ENCODE measurements at places on chromosomes 13 and 19.

DNA sequence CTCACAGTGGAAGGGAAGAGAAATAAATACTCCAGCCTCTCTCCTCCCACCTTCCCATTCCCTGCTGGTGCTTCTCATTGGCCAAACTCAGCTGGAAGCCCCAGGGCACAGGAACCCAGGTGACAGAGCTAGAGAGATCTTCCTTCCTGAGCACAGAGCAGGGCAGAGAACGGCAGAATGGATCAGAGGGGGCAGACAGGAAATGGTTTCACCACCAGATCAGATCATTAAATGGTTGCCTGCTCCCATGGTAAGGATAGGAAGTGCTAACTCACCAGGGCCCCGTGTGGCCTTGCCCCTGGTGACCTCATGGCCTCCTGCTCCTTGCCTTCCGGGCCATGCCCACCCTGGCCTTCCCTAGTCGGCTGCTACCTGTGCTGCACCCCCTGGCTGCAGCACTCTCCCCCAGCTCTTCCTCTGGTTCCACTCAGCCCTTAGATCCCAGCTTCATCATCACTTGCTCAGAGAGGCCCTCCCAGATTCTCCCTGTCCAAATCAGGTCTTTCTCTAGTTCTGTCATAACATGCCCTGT, 108.7 kb downstream of the DPF1 start:
- no peak for DNase-seq

GRCh38 chr19:15502264-15502663, 6.1 kb upstream of the CYP4F22 start:
- no peak for DNase-seq

DNA sequence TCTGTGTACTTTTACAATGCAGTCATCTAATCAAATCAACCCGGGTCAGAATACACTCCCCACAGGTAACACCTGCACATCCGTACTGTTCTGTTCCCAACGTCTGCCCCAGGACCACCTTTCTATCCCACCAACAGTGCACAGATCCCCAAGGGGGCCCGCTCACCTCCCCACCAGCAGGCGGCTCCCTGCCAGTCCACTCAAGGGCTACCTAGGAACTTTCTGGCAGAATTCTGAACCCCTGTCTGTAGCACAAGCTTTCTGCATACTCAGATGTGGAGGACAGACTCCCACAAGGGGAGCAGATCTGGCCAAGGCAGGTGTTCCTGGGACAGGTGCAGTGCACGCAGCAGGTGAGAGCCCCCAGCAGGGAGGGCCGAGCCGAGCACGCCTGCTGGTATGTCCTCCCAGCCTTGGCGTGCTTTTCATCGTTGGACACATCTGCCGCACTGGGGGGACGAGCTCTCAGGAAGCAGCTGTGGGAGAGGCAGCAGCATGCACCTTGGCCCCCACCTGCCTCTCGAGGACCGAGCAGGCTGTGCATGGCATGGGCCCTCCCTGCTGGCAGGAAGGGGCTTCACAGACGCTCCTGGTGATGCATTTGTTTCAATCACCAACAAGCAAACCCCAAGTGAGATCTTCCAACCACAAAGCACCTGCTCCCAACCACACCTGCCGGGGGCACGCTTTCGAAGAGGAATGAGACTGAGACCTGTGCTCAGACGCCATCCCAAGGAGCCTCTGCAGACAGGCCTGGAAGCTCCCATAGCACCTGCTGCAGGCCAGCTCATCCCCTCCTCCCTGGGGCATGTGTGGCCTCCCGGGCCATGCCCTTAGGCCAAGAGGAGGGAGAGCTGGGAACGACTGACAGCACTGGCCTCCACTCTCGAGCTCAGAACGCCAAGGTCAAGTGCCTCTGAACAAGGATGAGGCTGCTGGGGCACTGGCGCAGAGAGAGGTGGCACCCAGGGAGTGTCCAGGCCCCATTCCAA, 35.9 kb downstream of the RAB20 start:
- DNase-seq, result no peak

- DNase-seq, result no peak
These were observed 13.6 kb downstream of the MBNL2 start for GRCh38 chr13:97235549-97236231.

- no peak for DNase-seq
These were observed 18.3 kb downstream of the NUP58 start for GRCh38 chr13:25319771-25320170.

- DNase-seq, result no peak
These were observed 45.0 kb downstream of the ZNF85 start for GRCh38 chr19:20968092-20968491.

DNA sequence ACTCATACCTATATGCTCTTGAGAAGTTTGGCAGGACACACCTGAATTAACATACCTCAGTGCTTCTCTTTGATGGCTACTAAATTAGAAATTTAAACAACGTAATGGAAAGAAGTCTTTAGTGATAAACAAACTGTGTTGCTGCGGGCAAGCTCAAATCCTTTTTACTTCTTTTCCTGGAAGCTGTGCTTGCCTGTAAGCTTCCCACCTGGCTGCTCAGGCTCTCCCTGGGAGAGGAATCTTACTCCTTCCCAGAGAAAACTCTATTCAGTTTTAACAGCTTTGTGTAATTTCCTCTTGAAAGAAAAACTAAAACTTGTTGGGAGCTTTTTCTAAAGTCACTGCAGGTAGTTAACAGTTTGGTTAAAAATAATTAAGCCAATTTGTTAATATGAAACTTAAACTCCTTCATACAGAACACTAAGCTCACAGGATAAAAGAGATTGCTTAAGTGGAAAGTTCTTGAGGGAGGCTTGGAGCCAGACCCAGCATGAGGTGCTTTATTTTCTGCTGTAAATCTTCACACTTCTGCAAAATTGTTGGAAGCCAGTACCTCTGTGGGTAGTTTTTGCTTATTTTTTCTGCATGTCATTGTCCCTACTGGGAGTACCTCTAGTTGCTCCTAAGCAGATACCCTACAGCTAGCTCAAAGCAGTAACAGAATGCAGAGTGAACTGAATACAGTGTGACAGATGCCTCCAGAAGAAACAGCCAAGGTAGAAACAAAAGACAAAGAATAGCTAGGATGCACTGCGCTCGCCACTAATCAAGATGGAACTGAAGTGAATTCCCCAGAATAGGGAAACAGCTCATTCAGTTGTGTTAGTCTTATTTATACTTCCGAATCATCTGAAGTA, 1253.0 kb downstream of the PCDH17 start:
- no peak for DNase-seq

DNA sequence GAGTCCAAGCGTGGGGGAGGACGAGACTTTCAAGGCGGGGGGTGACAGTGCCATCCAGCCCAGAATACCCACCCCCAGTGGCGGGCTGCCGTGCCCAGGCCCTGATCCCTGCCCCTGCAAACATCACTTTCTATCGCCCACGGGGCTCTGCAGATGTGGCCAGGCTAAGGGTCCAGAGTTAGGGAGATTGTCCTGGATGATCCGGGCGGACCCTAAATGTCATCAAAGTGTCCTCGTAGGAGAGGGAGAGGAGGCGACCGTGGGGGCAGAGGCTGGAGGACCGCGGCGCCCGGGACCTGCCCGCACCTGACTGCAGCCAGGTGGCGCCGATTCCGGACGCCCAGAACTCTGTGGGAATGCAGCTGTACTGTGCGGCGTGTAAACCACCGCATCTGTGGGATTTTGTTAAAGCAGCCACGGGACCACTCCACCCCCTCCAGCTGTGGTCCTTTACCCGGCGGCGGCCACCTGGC, 32.4 kb downstream of the GJA3 start:
- DNase-seq, result no peak

- DNase-seq, result no peak
These were observed 17.2 kb downstream of the FUT6 start for GRCh38 chr19:5822181-5822844.

- DNase-seq, result no peak
These were observed 91.8 kb downstream of the MIPEP start for GRCh38 chr13:23797276-23797903.

GRCh38 chr13:64164435-64164834, 2748.8 kb upstream of the PCDH20 start:
- DNase-seq, result no peak

GRCh38 chr13:25973576-25973975, 78.2 kb downstream of the SHISA2 start:
- DNase-seq, result no peak

- no peak for DNase-seq
These were observed 1.6 kb upstream of the ZNF567 start for GRCh38 chr19:36685835-36686234.

GRCh38 chr13:78030341-78030896, 111.8 kb upstream of the EDNRB start:
- no peak for DNase-seq

- DNase-seq, result no peak
These were observed 170.1 kb downstream of the OLFM4 start for GRCh38 chr13:53198736-53199135.

DNA sequence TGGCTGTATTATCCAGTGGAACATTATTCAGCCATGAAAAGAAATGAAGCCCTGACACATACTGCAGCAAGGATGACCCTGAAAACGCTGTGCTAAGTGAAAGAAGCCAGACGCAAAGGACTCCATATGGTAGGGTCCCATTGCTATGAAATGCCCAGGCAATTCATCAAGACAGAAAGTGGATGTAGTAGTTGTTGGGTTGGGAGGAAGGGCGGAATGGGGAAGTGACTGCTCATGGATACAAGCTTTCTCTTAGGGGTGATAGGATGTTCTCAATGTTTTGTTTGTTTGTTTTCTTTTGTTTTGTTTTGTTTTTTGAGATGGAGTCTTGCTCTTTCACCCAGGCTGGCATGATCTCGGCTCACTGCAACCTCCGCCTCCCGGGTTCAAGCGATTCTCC, 11.1 kb upstream of the CEACAM16 start:
- peak; percentile 69 for DNase-seq

GRCh38 chr19:39641773-39642172, 13.9 kb upstream of the LGALS16 start:
- DNase-seq, result no peak

GRCh38 chr13:30841154-30841553, 64.9 kb upstream of the MEDAG start:
- DNase-seq, result no peak

GRCh38 chr13:32391101-32391619, 36.8 kb downstream of the N4BP2L1 start:
- DNase-seq, result no peak

DNA sequence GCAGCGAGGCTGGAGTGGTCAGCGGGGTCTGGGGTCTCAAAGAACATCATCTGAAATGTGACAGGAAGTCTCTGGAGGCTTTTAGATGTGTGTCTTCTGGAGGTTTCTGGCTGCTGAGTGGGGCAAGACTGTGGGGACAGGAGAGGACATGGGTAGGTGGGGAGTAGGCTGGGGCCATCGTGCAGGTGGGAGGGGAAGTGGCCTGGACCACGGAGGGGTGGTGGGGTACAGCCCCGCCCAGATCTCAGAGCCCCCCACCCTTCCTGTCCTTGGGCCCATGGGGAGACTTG, 6.2 kb downstream of the AP1M1 start:
- DNase-seq, result no peak

GRCh38 chr13:27409013-27409412, 15.4 kb upstream of the GTF3A start:
- no peak for DNase-seq

GRCh38 chr19:8835877-8836276, 3.7 kb downstream of the MBD3L1 start:
- no peak for DNase-seq

DNA sequence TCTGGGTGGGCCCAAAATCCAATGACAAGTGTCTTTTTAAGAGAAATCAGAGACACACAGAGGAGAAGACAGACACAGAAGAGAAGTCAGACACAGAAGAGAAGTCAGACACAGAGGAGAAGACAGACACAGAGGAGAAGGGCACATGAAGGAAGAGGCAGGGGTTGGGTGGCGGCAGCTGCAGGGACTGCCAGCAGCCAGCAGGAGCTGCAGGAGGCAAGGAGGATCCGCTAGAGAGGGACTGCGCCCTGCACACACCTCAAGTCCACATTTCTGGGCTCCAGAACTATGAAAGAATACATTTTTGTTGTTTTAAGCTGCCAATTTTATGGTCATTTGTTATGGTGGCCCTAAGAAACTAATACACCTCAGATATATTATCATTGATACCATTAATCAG, 140.6 kb downstream of the ZIC5 start:
- no peak for DNase-seq

GRCh38 chr13:97798171-97798821, 155.2 kb upstream of the IPO5 start:
- DNase-seq, result no peak

Measured in suppressor macrophage (primary cell).